ENCODE measurements at places on chromosomes 4 and X.

GRCh38 chrX:9729171-9729885, 36.3 kb downstream of the GPR143 start:
- DNase-seq = no peak

- DNase-seq = no peak
These were observed 40.9 kb upstream of the NYX start for GRCh38 chrX:41406201-41406600.

DNA sequence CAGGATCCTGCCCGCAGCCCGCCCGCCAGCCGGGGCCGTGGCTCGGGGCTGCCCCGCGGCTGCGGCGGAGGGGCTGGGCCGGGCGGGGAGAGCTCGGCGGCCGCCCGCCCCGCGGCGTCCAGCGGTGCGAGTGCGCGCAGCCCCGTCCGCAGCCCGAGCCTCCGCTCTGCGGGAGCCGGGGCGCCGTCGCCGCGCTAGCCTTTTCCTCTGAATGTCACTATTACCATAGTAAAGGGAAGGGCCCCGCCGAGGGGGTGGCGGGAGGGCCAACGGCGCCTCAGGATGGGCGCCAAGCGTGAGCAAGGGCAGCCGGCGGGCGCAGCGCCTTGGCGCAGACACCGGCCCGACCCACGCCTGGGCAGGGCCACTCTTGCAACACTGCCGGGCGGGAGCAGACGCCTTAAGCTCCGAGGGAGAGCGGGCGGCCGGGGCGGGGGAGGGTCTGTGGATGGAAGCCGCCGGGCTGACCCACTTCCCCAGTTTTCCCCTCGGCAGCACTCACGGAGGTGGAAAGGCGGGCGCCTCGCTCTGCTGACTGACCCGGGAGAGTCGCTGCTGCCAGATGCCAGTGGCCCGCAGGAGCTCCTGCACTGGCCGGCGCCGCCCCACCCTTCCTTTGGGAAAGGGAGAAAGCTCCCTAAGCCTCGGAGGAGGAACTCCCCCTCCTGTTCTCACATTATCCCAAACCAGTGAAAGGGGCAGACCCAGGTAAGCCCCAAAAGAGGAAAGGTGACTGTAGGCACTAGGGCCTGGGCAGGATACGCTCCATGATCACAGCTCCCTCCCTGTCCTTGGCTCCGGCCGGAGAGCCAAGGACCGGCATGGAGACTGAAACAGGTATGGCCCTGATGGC, 329.4 kb downstream of the HNRNPD start:
- no peak for DNase-seq

GRCh38 chrX:94058728-94059382, 384.8 kb downstream of the FAM133A start:
- no peak for DNase-seq

DNA sequence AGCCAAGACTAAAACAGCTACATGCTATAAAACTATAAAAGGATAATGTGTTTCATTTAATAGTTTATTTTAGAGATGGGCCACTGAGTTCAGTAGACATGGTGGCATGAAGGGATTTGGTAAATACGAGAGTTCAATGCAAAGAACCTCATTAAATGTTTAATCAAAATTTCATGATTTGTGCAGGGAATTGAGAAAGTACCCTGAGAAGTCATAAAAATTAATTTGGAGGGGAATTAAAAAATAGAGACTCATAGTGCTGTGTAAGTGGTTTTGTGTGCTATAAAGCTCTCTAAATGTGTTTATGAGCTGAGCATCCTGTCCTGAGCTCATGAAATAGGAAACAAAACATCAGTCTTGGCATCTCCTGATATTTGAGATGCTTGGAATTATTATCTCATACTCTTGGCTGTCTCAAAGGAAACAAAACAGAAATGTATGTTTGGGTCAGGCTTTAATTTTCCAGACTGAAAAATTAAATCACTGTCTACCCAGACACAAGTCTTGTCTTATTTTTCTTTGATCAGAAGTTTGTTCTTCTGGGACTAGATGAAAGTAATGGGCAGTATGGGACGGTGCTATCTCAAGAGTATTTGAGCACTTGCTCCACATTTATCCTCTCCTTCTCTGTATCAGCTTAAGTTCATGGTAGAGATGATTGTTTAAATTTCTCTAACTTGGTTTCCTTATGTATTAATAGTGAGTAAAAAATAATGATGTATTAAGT, 38.0 kb upstream of the EMCN start:
- DNase-seq = no peak

DNA sequence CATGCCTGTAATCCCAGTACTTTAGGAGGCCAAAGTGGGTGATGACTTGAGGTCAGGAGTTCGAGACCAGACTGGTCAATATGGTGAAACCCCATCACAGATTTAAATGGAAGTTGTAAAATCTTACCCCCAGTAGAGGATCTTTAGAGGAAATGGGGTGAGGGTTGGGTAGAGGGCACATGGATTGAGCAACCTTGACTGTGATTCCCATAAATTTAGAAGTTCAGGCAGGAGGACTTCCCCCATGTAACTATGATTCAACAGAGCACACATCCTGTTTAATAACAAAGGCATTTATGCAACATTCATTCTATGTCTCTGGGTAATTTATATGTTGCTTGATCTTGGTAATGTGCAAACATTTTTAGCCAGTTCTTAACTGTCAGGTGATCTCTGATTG, 143.1 kb downstream of the RBM47 start:
- no peak for DNase-seq

DNA sequence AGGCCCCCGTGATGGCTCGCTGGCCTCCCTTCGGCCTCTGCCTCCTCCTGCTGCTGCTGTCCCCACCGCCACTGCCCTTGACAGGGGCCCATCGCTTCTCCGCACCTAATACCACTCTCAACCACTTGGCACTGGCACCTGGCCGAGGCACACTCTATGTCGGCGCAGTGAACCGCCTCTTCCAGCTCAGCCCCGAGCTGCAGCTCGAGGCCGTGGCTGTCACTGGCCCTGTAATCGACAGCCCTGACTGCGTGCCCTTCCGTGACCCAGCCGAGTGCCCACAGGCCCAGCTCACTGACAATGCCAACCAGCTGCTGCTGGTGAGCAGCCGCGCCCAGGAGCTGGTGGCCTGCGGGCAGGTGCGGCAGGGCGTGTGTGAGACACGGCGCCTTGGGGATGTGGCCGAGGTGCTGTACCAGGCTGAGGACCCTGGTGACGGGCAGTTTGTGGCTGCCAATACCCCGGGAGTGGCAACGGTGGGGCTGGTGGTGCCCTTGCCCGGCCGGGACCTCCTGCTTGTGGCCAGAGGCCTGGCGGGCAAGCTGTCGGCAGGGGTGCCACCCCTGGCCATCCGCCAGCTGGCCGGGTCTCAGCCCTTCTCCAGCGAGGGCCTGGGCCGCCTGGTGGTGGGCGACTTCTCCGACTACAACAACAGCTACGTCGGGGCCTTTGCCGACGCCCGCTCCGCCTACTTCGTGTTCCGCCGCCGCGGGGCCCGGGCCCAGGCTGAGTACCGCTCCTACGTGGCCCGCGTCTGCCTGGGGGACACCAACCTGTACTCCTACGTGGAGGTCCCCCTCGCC, 3.0 kb downstream of the PLXNB3 start:
- no peak for DNase-seq

GRCh38 chrX:140572724-140573123, 67.9 kb upstream of the SOX3 start:
- DNase-seq = no peak

DNA sequence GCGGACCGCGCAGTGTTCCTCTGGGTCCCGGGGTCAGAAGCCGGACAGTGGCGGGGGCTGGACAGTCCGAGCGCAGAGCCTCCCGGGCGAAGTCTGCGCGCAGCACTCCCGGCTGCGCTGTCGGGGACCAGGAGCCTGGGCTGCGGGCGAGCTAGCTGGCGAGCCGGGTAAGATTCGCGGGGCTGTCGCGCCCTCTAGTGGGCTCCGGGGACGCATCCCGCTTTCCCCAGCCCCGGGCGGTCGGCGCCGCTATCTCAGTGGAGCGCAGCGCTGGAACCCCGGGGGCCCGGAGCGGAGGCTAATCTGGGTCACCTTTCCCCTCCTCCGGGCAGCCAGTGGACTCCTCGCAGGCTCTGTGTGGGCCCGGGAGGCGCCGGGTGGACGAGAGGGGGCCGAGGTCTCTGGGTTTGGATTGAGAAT, 4.2 kb downstream of the PDGFRA start:
- peak; percentile 5 for DNase-seq

DNA sequence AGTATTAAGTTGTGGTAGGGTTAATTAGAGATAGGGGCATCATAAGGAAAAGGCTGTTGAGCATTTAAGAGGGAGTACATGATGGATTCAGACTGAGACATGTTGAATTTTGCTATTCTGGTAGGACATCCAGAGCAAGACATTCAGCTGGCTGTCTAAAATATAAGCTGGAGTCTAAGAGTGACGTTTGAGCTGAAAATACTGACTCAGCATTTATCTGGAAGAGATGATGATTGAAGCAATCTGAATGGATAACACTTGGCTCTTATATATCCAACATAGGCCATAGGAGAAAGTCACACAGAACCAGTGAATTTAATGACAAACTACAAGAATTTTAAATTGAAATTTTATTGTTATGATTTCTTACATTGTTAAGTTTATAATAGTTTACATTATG, 114.3 kb downstream of the CENPC start:
- no peak for DNase-seq

- no peak for DNase-seq
These were observed 47.5 kb upstream of the RAP2C start for GRCh38 chrX:132266583-132267355.

DNA sequence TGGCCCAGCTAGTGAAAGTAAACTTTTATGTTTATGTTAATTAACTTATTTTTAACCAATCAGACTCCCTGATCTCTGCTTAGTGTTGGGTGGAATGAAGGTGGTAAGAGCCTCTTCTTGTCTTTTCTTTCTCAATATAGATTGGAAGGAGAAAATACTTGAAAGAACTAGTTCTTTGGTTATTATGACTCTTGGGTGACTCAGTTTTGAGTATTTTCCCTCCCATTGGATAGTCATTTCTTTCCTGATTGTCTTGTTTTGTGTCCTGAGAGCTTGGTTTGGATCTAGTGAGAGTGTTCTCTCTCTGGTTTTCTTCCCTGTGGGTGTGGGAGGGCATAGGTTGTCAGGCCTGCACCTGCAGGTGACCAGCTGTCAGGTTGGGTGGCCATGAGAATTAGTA, 172.0 kb upstream of the GLRA2 start:
- DNase-seq = no peak

- no peak for DNase-seq
These were observed 13.3 kb upstream of the AGA start for GRCh38 chr4:177455561-177455970.

DNA sequence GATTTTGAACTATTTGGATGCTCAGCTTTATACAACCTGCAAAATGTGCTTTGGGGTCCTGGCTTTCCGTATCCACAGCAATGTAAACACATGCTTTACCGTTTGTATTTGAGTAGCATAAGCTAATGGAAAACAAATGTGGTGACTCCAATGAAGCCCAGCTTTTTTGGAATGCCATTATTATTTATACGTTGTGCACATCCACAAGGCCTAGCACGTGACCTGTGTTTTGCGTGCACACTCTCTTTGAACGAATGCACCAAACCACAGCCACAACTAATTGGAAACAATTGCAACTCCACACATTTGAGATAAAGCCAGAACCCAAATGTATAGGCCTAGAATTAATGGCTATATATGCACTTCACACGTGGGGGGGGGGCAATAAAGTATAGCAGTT, 189.5 kb upstream of the GPC4 start:
- no peak for DNase-seq

GRCh38 chrX:93695981-93696380, 22.0 kb downstream of the FAM133A start:
- no peak for DNase-seq

GRCh38 chr4:125688841-125689240, 374.1 kb downstream of the FAT4 start:
- DNase-seq = no peak

DNA sequence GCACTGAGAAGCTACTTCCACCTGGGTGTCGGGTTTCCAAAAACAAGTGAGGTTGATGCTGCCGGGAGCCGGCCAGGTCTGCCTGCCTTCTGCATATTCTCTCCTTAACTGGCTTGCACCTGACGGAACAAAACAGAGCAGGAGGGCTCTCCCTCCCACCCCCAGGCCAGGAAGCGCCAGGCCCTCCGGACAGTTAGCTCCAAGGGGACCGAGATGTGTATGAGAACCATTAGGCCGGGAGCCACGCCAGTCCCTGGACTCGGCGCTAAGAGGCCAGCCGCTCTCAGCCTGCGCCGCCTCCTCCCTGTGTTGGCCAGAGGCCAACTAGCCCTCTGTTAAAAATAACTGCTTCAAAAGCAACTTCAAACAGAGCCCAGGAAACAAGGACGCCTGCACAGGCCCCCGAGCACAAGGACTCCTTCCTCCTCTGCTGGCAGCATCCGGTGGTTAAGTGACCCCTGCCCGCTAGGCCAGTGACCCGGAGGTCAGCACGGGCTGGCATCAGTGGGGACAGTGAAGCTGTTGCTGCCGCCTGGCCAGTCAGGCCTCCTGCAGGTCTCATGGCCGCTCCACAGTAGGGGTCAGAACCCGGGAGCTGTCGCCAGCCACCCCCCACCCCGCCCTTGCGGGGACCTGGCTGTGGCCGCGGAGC, 107.9 kb downstream of the ABLIM2 start:
- no peak for DNase-seq

GRCh38 chr4:150332086-150332485, 249.9 kb upstream of the MAB21L2 start:
- DNase-seq = no peak

- DNase-seq = no peak
These were observed 55.4 kb downstream of the RPS6KA3 start for GRCh38 chrX:20211261-20211786.

- DNase-seq = no peak
These were observed 1.7 kb downstream of the SLAIN2 start for GRCh38 chr4:48343035-48343434.

GRCh38 chr4:112704991-112705845, 68.3 kb downstream of the LARP7 start:
- DNase-seq = no peak

GRCh38 chrX:40084471-40085101, 13.2 kb downstream of the BCOR start:
- no peak for DNase-seq

DNA sequence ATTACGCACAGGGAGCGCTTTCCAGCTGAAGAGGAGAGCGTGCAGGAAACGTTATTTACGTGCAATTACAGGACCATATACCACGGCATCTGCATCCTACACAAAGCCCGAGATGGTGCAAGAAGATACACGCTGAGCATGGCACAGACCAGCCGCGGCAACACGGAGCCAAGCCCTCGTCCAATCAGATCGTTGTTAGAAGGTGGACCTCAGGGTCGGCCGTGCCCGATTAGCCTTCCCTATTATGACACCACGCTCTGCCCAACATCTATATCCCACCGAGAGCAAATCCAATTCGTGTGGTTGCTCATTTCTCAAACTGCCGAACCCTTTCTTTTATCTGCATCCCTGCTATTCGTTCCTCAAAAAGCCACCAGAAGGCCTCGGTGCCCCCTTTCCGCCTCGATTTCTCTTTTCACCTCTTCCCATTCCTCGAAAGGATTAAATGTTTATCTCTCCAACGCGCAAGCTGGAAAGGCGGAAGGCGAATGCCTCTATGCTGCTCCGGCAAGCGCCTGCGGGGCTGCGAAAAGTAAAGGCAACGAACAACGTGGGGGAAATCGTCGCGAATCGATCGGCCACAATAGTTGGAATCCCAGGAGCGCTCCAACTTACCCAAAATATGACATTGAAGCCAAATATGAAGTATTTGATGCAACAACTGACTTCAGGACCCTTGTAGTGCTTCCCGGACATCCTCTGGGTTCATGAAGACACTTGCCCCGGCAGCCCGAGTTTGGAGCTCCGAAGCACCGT, 702 bp downstream of the TSPAN5 start:
- DNase-seq = no peak

All from esophagus squamous epithelium (tissue), 5 donors.